ENCODE measurements at places on chromosomes 3 and 15. TPM values are rescaled to one million over a fixed set of nuclear protein-coding genes. Genes with fewer than 3 reads are reported as not detected.

The MYRIP gene
- total RNA-seq: not detected

The DISP2 gene
- total RNA-seq: 1.6 TPM

- no peak for ATAC-seq
These were observed 25.9 kb upstream of the CXCR6 start for GRCh38 chr3:45917146-45917898.

- no peak for ATAC-seq
These were observed 90.5 kb upstream of the PLCL2 start for GRCh38 chr3:16794257-16794656.

DNA sequence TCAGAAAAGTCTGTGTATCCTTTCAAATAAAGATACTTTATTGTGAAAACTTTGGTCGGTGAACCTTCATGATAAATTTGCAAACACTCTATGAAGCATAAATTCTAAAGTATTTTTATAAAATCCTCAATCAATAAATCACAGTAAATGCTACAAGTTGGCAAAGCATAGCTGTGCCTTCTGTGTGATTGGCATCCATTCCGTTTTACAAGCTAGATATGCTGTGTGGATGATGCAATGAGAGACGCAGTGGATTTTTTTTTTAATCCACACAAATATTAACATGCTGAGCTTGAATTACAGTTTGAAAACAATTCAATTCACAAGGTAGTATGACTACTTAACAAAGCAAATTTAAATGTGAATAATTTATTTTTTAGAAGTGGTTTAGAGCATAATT lies 937.2 kb downstream of the ZPLD1 start:
- no peak for ATAC-seq
